MM.1S (cell line): ENCODE measurements at places on chromosomes 7 and 10.
A peak's percentile ranks its signal among the peaks of the same experiment; 100 is the strongest.

- peak; percentile 87 for DNase-seq
Observed at GRCh38 chr7:143008007-143008901, 18.7 kb downstream of the OR9A2 start.

DNA sequence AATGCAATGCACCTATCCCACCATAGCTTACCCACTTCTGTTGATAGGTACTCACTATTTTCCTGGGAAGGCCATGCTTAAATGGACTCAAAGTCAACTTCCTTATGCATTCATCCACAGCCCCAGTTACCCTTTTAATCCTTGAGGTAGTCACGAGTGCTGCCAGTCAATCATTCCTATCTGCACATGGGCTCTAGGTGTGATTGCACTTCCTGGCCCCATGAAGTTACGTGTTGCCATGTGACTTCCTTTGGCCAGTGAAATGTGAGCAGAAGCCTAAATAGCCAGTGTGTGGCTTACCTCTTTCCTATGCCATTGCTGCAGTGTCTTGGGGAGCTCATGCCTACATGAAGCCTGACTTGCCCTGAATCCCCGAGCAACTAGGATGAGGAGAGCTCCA, 23.5 kb upstream of the EIF5AL1 start:
- no peak for DNase-seq

DNA sequence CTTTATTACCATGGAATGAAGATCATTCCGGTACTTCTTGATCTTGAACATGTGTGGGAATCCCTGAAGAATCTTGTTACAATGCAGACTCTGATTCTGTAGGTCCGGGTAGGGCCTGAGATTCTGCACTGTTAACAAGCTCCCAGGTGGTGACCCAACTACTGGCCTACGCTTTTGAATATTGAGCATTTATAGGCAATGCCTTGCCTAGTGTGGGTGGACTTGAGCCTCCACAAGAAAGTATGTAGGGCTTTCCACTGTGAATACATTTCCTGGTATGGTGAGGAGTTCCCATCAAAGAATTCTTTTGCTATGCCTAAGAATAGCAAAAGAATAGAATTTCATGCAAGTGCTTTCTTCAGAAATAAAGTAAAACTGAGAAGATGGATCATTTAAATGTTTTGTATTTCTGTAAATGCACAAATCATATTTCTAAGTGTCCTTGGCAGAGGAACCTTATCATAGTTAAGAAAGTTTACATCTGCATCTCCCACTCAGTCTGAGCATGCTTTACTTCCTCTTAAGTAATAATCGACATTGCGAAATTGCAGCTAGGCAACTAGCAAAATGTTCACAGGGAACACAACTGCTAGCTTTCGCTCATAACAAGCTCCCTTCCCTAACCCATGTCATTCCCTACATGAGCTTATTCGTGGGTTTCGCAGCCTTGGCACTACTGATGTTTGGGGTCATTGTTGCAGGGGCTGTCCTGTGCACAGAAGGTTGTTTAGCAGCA, 71.4 kb downstream of the AHR start:
- DNase-seq = no peak

DNA sequence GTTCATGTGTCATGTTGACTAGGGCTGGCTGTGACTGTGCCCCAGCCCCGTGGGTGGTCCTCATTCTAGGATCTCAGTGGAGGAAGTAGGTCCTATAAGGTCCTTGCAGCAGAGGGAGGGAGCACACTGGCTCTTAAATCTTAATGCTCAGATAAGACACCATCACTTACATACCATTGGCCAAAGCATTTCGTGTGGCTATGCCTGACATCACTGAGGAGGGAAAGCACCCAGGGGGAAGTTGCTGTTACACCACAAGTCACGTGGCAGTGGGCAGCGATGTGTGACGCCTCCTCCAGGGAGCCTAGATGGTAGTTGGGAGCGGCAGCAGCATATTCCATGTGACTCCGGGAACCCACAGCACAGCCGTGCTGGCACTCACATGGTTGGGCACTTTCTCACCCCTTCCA, 224.7 kb upstream of the SH2B2 start:
- no peak for DNase-seq

DNA sequence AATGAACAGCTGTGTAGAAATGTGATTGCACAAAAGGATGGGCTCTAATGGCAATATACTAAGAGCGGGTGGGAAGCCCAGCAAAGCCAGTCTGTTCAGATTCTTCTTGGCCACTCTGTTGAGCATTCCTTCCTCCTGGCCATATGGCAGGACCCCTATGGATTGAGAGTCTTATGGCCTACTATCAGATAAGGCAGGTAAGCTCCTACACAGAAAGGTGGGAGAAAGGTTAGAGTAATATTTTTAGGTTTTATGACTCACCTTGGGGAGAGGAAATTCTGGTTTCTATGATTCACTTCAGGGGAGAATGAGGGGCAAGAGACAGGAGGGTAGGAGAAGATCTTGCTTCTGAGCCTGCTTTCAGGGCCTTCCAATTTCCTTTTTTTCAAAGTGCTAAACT, 15.1 kb upstream of the AKR1B10 start:
- DNase-seq = no peak

DNA sequence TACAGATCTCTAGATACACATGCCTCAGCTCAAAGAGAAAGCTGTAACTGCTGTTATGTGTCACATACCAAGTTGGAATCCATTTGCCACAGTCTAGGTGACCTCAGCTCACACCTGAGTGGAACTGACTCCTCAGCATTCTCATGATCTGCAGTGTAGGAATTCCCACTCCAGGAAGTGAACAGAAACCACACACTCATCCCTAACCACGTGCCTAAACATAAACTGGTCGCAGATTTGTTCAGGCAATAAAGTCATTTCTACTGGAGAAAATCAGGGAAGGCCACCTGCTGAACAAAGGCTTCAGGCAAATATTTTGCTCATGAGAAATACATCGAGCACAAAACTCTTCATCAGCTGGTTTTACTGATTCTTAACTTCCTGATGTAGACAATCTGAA, 23.0 kb upstream of the ZMYND11 start:
- no peak for DNase-seq

GRCh38 chr10:114304571-114305421, 65.7 kb downstream of the VWA2 start:
- DNase-seq = peak; percentile 45

- peak; percentile 67 for DNase-seq
Observed at GRCh38 chr7:102289057-102289456, 2.4 kb downstream of the SH2B2 start.

- no peak for DNase-seq
Observed at GRCh38 chr7:155316427-155317113, 18.9 kb downstream of the INSIG1 start.

- no peak for DNase-seq
Observed at GRCh38 chr10:36198322-36198721, 556.2 kb upstream of the FZD8 start.

- no peak for DNase-seq
Observed at GRCh38 chr10:74460812-74461211, 309.8 kb downstream of the ADK start.

- no peak for DNase-seq
Observed at GRCh38 chr10:110850099-110850498, 21.6 kb upstream of the PDCD4 start.

- no peak for DNase-seq
Observed at GRCh38 chr7:95901006-95901405, 128.7 kb downstream of the DYNC1I1 start.

DNA sequence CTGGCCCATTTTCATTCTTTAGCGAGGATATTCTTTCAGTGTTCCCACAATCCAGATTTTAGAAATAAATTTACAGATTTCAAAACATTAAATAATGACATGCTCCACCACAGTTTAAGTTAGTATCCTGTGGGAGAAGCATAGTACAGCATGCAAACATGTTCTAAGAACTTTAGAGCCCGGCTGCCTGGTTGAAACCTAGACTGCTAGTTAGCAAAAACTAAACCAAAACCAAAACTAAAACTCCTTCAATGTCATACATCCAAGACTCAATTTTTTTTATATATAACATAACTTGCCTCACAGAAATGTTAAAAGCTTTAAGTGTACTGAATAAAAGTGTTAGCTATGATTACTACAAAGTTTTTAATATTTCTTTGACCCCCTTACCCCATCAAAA, 17.0 kb downstream of the TRA2A start:
- peak; percentile 82 for DNase-seq

GRCh38 chr10:13822490-13822889, 235.7 kb downstream of the PRPF18 start:
- no peak for DNase-seq

DNA sequence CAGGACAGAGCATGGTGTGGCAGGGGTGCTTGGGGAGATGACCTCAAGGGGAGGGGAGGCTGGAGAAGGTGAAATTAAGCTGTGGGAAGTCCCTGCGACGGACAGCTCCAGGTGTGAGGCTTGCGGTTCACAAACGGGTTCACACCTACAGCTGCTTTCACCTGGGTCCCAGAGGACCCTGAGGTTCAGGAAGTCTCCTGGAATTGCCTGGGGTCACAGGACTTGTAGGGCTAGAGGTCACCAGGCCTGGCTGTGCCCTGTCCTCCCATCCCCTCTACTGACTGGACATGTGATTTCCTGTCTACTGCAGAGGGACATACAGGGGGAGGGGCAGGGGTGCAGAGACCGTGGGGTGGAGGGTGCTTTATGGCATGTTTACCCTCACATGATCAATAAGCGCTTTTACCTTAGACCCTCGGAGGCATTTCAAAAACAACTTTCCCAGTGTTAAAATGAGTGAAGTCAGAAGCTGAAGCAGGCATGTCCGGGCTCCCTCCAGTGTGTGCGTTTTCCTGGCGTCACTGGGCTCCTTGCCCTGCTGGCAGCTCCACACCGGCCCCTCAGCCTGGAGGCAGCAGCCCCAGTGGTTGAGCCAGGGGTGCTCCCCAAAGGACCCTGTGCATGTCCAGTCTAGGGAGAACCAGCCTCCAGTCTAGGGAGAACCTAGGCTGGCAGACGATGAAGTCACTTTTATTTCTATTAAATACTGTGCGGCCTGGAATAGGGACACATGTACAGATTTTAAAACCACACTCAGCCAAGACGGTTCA, 66.6 kb upstream of the IGFBP3 start:
- peak; percentile 42 for DNase-seq

DNA sequence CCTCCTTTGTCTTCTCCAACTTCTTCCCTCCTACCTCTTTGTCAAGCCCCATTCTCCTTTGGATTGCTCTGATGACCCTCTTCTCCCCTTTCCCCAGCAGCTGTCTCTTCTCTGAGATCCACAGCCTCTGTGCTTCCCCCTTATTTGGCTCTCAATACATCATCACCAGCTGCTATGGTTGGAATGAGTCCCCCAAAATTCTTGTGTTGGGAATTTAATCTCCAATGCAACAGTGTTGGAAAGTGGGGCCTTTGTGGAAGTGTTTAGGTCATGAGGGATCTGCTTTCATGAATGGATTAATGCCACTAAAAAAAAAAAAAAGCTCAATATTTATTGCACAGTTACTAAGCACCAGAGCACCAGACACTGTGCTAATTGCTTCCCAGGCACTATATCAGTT, 39.2 kb upstream of the FRMD4A start:
- no peak for DNase-seq

- DNase-seq = no peak
Observed at GRCh38 chr10:43156590-43157341, 18.5 kb downstream of the CSGALNACT2 start.

GRCh38 chr10:4399556-4399955, 426.5 kb upstream of the AKR1E2 start:
- no peak for DNase-seq

DNA sequence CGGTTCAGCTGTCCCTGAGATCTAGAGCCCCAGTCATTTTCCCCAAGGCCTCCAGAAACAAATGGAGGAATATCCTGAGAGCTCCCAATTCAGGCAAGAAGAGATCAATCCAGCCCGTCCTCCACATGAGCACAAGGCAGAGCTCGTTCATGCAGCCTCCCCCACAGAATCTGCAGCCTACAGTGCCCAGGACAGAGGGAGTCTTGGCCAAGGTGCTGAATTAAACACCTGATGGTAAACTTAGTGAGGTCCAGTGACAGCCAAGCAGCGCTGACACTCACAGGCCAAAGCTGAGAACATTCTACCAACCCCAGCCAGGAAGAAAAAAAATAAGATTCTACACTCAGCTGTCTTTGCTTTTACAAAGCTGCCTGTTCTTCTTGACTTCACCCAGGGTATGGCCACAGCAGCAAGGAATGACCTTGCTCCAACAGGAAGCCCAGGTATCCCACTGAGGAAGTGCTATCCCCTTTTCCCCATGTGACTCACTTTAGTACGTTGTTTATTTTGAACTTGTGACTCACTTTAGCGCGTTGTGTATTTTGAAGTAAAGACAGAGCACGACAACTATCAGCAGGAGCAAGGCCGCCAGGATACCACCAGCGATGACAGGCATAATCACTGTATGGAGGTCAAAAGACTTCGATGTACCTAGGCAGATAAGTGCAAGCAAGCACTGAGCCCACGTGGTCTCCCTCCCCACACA, 4.4 kb upstream of the CUZD1 start:
- DNase-seq = no peak

DNA sequence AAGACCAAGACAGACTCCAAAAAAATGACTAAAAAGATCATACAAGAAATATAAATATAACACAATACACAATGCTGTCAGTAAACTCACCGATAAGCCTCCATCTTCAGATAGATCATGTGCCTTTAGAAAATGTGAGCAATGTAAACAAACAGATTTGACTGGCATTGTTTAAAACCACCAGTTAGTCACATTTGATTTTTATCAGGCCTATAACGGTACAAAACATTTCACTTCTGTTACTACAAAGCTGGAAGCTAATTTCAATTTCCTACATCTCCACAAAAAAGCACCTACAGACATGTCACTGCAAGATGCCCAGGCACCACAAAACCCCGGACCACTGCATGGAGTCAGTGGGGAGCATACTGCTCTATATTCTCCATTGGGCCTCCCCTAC, 18.9 kb downstream of the SGMS1 start:
- no peak for DNase-seq
